Spleen (tissue), 13 donors: ENCODE measurements at places on chromosomes 5 and 9. TPM values are rescaled to one million over a fixed set of nuclear protein-coding genes. Genes with fewer than 3 reads are reported as not detected.

- no peak for DNase-seq
Observed at GRCh38 chr9:113215132-113215531, 5.9 kb downstream of the FKBP15 start.

The ZBTB43 gene
- 18.8 TPM for total RNA-seq

- peak; percentile 7 for DNase-seq
Observed at GRCh38 chr5:176884571-176884890, 14.6 kb downstream of the HK3 start.

DNA sequence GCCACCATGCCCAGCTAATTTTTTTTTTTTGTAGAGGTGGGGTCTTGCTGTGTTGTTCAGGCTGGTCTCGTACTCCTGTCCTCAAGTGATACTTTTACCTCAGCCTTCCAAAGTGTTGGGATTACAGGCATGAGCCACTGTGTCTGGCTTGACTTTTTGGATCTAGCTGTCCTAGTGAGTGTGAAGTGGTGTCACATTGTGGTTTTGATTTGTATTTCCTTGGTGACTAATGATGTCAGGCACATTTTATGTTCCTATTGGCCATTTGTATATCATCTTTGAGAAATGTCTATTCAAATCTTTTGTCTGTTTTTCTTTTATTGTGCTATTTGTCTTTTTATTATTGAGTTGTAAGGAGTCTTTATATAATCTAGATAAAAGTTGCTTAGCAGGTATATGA is 53.5 kb upstream of the MCCC2 start:
- no peak for DNase-seq

The STPG3 gene
- not detected for total RNA-seq

- no peak for DNase-seq
Observed at GRCh38 chr9:89670114-89670513, 65.3 kb downstream of the GADD45G start.

GRCh38 chr9:14321517-14322130 is 7.7 kb upstream of the NFIB start:
- DNase-seq, result no peak

- no peak for DNase-seq
Observed at GRCh38 chr5:137072361-137073115, 426.6 kb downstream of the SPOCK1 start.

GRCh38 chr9:83471241-83471640 is 67.0 kb downstream of the FRMD3 start:
- DNase-seq, result no peak
